ENCODE measurements at places on chromosomes 7 and 10.

GRCh38 chr10:52050429-52051047 is 263.5 kb upstream of the DKK1 start:
- no peak for DNase-seq

DNA sequence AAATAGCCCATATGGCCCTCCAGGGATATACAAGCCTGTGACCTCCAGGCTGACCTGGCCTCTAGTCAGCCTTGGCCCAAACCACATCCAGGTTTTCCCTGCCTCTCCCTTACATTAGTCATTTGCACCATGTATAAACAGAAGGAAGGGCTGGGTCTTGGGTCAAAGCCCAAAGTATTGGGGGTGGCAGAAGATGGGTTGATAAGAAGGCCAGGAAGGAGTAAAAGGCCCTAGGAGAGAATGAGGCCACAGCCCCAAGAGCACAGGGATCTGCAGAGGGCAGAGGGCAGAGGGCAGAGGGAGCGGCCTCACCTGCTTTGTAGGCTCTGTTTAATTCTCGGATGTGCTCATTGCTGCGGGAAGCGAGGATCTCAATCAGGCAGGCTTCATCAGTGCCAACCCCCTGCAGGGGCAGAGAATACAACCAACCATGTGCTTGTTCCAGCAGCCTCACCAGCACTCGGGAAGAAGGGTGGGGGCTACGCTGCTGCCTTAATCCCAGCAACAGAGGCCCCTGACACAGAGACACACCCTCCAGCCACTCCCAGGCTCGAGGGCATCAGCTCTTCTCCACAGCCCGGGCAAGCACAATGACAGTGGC is 31.3 kb downstream of the PLAC9 start:
- DNase-seq, result no peak

- no peak for DNase-seq
These were observed 566.7 kb upstream of the FOXK1 start for GRCh38 chr7:4115442-4115841.

DNA sequence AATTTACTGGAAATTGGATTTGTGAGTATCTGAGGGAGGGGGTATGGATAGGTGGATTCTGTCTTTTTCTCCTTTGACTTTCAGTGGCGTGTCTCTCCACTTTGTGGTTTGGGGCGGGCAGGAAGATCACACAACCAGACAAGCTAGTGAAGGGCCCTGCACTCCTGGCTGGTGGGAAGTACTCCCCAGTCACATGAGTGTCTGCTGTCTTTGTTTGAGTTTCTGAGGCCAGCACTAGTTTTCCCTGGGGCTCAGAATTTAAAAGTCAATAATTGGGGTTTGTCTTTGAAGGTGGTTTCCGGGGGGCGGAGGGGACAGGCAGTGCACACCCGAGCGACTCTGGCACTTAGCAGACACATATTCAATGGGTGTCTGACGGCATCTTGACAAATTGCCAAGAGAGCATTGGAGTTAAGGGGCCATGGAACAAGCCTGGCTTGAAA is 120.1 kb downstream of the WDFY4 start:
- no peak for DNase-seq

GRCh38 chr7:105693576-105693975 is 112.3 kb upstream of the EFCAB10 start:
- DNase-seq, result no peak
